Stimulated activated CD4-positive, alpha-beta T cell treated with anti-CD3 and anti-CD28 coated beads, Interleukin-4, amount 100 ng/mL, for 48 hours (primary cell): ENCODE measurements at places on chromosomes 11 and 22.

GRCh38 chr22:36991206-36991605 is 28.0 kb downstream of the TST start:
- no peak for DNase-seq

GRCh38 chr22:31093086-31093850 is 12.2 kb downstream of the SMTN start:
- no peak for DNase-seq

GRCh38 chr11:125572916-125573315 is 3.6 kb downstream of the EI24 start:
- DNase-seq: no peak

- DNase-seq: peak; percentile 2
Observed at GRCh38 chr11:13776134-13776815, 107.8 kb downstream of the FAR1 start.

- no peak for DNase-seq
Observed at GRCh38 chr22:27080036-27080578, 422.7 kb downstream of the MIAT start.

DNA sequence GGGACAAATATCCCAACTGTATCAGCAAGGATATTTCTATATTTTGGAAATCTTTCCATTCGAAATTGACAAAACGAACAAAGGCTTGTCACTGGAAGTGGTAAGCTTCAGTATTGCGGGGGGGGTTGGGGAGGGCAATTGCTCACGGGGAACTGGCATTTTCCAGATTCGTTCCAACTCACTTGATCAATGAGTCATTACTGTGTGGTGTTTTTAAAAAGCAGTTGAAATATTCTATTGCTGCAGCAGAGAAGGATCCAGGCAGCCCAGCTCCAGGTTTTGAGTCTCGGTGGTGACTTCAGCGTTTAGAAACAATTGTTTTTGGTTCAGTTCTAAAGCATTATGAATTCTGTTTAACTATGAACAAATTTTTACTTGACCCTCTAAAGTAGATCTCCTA is 33.8 kb upstream of the FBLN1 start:
- no peak for DNase-seq

DNA sequence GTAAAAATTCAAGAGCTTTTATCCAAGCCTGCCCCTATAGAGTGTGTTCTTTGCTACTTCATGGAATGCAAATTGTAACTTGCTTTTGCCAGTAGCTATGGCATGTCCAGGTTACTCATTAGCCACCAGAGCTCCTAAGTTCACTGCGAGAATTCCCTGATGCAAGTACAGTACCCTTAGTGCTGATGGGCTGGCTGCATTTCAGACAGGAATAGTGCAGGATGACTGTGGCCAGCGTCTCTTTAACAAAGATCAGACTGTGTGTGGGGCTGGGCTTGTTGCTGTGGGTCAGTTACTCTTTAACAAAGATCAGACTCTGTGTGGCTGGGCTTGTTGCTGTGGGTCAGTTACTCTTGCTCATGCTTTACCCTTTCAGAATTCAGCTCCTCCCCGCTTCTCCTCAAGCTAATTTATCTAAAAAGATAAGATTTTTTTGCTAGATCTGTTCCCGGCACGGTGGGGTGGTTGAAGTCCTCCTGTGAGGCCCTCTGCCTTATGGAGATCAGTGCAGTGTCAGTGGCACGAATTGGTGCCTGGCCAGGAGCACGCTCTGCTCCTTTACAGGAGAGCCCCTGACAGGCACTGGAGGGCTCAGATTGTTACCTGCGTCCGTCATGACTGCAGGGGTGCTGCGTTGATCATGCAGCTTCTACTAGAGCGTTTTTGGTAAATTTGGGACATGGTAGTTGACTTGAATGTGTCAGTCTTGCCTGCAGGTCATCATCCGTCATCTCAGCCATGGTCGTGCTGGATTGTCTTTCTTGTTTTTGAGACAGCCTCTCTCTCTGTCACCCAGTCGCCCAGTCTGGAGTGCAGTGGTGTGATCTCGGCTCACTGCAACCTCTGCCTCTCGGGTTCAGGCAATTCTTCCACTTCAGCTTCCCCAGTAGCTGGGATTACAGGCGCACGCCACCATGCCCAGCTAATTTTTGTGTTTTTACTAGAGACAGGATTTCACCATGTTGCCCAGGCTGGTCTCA is 27.0 kb downstream of the AP2A2 start:
- no peak for DNase-seq

- no peak for DNase-seq
Observed at GRCh38 chr11:101584129-101584515, 315 bp upstream of the TRPC6 start.

DNA sequence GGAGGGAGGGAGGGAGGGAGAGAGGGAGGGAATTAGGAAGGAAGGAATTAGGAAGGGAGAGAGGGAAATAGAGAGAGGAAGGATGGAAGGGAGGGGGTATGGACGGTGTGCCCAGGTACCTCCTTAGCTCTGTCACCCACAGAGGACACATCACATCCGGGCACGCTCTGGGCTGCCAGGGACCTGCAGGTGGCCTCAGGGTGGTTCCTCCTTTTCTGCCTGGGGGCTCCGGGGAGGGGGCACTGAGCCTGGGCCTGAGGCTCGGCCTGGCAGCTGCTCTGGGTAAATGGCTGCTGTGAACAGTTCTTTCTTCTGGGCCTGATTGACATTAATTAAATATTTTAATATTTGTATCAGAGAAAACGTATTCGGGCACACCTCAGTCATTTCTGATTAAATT is 733.5 kb downstream of the BRD1 start:
- no peak for DNase-seq

GRCh38 chr11:123325533-123325932 is 104.5 kb upstream of the GRAMD1B start:
- no peak for DNase-seq

- no peak for DNase-seq
Observed at GRCh38 chr11:73358071-73358470, 18.1 kb upstream of the RELT start.

GRCh38 chr11:78748918-78749690 is 174.4 kb upstream of the NARS2 start:
- no peak for DNase-seq

GRCh38 chr11:101401245-101401644 is 182.6 kb downstream of the TRPC6 start:
- no peak for DNase-seq

GRCh38 chr11:127191689-127192088 is 191.1 kb upstream of the KIRREL3 start:
- no peak for DNase-seq

- DNase-seq: no peak
Observed at GRCh38 chr22:45828841-45829240, 148.1 kb downstream of the WNT7B start.

- peak; percentile 58 for DNase-seq
Observed at GRCh38 chr22:39148727-39149535, 3.5 kb downstream of the CBX7 start.

GRCh38 chr11:122140500-122140899 is 24.5 kb upstream of the BLID start:
- no peak for DNase-seq

GRCh38 chr11:134475951-134476350 is 63.9 kb upstream of the B3GAT1 start:
- no peak for DNase-seq

- no peak for DNase-seq
Observed at GRCh38 chr11:43119275-43119970, 192.4 kb upstream of the API5 start.

DNA sequence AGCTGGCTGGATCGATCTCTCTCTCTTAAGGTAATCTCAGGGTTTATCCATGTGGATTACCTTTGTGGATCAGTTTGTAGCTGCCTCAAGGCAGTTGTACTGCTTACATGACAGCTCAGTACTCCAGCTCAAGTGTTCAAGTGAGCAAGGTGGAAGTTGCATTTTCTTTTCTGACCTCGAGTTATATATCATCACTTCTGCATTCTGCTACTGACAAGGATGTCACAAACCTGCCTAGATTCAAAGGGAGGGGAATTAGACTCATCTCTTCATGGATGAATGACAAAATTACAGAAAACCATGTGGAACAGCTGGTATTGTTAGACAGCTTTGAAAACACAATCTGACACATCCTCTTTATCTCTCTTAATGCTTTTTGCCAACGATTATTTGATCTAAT is 6.1 kb upstream of the TCN2 start:
- DNase-seq: no peak
